NT2/D1 (cell line): ENCODE measurements at places on chromosomes 11 and 22.

DNA sequence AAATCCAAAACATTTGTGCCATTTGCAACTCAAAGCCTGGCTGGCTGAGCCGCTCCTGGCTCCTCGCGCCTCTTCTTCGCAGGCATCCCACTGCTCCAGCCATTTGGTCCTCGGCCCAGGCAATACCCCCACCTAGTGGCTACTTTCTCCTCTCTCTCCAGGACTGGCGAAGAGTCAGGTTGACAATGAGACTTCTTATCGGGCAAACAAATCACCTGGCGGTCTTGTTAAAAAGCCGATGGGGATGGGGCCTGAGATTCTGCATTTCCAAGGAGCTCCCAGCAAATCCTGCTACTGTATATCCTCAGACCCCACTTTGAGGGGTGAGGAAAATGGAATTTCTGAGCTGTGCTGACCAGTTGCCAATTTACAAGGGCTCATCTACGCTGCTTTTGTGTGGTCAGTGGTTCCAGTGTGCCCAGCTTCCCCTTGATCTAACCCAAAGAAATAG is 89.0 kb downstream of the ISX start:
- DNase-seq: peak; percentile 82

DNA sequence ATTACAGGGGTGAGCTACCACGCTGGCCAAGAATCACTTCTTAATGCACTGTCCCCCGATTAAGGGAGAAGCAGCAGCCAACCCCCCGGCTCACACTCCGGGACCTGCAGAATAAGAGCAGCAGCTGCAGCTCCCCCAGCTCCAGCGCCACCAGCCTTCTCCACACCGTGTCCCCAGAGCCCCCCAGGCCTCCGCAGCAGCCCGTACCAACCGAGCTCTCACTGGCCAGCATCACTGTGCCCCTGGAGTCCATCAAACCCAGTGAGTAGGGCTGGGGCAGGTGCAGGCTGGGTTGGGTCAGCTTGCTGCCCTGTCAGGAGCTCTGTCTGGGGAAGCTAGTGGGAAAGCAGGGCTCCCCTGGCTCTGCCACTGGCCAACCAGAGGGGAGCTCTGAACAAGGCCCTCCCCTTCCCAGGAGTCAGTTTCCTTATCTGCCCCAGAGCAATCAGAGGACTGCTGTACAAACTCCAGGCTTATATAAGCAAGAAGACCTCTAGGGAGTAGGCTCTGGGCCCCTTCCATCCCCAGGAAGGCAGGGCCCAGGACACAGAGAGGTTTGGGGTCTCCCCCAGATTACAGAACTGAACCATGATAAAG is 8.5 kb upstream of the SH3BP1 start:
- no peak for DNase-seq

GRCh38 chr22:29478326-29479276 is 1.4 kb upstream of the NEFH start:
- no peak for DNase-seq

DNA sequence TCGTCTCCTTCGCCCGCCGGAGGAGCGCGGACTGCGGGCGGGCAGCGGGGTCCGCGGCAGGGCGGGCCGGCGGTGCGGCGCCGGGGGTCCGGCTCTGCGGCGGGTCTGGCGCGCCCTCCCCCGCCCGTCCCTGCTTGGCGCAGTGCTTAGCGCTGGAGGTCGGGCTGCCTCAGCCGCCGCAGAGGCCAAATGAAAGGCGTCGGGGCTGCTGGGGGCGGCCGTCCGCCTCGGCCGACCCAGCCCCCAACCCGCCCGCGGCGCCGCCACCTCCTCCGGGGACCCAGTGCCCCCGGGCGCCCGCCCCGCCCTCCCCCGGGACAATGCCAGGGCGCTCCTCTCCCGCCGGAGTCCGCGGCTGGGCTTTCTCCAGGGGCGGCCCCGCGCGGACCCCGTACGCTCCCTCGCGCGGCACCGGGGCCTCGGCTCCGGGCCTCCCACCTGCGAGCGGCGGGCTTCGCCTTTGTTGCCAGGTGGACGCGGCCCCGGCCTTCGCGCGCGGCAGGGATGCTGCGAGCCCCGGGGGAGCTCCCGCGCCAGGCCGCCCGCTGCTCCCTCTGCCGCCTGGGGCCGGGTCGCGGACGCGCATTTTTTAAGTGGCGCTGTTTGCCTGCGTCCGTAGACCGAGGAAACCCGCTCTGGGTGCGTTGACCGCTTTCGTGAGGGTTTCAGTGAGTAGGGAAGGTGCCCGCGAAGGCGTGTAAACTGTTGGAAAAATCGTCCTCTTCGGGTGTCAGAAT is 583 bp downstream of the APLP2 start:
- no peak for DNase-seq

- DNase-seq: no peak
Measured at GRCh38 chr22:49228431-49229037, 599.1 kb downstream of the BRD1 start.

- no peak for DNase-seq
Measured at GRCh38 chr11:126122863-126123262, 60.2 kb upstream of the CDON start.

DNA sequence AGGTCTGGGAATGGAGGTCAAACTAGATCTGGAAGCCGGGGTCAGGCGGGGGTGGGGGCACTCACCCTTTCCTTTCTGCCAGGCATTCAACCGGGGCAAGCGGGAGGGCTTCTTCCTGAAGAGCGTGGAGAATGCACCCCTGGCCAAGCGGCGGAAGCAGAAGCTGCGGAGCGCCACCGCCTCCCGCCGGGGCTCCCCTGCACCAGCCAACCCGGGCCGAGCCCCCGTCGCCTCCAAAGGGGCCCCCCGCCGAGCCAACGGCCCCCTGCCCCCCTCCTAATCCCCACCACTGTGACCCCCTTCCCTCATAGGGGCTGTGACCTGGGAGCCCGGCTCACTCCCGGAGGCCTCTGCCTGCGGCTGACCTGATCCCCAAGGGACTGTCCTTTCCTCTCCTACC is 12.2 kb downstream of the RPS6KA4 start:
- DNase-seq: no peak

DNA sequence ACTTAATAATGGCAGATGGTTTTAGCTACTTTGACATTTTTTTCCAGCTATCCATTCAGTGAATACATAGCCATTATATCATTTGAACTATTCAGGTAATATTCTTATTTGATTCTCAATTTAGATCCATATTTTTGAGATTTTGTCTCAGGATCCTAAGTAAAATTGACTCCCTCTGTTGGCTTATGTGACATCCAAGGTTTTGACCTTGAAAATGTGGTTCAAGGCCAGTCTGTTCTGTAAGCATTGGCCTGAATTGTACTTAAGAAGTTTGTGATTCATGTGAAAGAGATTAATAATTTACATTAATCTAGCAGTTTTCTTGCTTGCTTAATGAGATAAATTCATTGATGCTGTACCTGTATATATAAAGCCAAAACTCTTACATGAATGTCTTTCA is 1.6 kb upstream of the SLC17A6 start:
- no peak for DNase-seq

DNA sequence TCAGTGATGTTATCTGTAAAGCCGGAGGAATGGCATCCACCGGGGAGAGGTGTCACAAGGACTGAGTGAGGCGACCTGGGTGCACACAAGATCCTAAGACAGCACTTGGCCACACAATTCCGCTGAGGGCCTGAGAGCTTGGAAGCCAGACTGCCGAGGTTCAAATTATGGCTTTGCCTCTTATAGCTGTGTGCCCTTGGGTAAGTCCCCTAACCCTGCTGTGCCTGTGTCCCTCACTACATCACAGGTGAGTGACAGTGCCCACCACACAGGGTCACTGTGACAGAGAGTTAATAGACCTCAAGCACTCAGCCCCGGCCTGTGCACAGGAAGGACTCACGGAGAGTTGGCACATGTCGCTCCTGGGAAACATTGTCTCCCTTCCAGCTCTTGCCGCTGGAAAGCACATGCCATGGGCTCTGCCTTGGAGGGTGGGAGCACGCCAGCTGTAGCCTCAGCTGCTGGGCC is 592 bp downstream of the RHOD start:
- no peak for DNase-seq

- DNase-seq: no peak
Measured at GRCh38 chr11:17846852-17847453, 112.4 kb downstream of the KCNC1 start.

DNA sequence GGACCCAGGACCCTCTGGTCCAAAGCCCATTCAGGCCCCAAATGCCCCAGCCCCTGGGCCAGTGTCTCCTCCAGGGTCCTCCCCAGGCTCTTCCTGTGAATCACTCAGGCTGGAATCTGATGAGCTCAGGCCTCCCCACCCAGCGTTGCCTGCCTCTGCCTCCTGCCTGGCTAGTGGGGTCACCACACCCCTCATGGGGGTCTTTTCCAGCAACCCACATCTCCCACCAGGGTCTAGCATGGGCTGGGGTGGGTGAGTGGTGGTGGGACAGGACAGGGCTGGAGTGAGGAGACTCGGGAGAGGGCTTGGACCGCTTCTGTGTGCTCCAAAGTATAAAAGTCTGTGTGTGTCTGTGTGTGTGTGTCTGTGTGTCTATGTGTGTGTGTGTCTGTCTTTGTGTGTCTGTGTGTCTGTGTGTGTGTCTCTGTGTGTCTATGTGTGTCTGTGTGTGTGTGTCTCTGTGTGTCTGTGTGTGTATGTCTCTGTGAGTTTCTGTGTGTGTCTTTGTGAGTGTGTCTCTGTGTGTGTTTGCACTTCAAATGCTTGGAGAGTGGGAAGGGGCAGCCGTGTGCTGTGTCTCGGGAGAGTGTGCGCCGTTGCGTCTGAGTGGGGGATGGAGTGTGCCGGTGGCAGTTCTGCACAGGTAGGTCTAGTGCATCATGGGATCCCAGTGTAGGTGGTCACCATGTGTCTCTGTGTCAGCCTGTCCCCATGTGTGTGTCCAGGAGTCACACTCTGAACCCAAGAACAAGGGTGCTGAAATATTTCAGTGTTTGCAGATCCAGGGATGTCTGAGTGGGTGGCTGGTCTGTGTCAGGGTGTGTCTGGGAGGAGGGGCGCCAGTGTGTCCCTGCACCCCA is 8.8 kb downstream of the RIN1 start:
- DNase-seq: no peak

- DNase-seq: no peak
Measured at GRCh38 chr11:61328351-61328750, 4.6 kb downstream of the DDB1 start.

DNA sequence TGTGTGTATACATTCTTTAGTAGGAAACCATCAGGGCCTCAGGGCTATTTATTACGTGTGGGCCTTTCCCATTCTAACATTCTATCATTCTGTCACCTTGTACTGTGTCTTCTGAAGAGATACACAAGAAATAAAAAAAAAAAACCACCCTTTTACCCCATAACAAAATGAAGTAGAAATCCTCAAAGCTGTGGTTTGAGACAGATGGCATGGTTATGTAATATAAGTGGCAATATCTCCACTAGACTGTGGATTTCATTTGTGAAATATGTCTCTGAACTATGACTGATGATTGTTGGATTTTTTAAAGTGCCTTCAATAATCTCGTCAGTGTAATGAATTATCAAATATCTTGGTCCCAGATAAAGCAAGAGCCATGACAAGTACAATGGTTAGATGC is 150.0 kb upstream of the BLID start:
- no peak for DNase-seq

DNA sequence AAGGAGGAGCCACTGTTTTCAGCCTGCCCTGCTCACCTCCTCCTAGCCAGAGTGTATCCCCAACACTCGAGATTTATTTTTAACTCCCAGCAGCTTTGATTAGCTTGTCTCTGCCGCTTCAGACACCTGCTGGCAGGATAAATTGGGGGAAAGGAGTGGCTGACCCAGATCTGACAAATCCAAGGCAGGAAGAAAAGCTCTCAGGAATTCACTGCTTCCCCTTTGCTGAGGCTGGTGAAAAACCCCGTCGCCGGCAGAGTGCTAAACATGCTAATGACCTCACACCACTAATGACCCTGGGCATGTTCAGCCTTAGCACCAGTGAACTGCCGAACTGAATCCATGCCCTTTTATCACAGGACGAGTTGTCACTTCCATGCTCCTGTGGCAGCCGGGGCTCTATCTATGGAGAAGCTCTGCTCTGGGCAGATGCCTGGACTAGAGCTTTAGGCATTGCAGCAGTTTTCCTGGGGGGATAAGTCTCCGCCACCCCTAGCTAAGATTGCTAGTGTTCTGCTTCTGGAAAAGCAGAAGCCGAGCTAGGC is 52.2 kb downstream of the FEZ1 start:
- DNase-seq: peak; percentile 68

DNA sequence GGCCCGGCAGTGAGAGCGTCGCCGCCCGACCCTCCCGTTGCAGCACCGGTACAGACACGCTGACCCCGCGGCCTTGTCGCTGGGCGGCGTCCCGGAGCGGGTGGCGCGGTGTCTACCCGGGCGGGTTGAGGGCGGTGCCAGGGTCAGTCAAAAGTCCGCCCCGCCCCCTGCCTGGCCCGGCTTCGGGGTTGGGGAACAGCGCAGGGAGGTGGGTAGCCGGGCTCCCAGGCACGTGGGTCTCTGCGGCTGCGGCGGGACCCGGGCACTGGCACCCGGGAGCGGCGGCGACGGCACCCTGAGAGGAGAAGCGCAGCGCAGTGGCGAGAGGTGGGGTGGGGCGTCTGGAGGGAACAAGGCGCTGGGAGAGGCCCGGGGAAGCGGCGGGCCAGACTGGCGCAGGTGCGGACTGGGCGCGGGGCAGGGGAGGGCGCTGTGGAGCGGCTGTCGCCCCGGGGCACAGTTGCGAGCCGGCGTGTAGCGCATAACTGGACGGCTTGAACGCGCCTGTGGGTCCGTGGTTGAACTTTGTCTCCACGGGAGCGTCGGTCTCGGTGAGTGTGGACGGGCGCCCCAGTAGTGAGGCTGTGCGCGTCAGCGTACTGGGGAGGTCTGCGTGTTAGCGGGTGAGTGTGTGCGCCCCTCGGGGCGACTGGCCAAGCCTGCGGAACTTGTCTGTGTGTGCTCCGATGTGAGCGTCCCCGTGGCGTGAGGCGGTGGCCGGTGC is at the start of gene P2RY2:
TSS of gene P2RY2 (plus strand) at position 176 of the 724 bp plus-strand sequence. CDS start 15,879 bp downstream, outside the sequence.
- peak; percentile 38 for DNase-seq

DNA sequence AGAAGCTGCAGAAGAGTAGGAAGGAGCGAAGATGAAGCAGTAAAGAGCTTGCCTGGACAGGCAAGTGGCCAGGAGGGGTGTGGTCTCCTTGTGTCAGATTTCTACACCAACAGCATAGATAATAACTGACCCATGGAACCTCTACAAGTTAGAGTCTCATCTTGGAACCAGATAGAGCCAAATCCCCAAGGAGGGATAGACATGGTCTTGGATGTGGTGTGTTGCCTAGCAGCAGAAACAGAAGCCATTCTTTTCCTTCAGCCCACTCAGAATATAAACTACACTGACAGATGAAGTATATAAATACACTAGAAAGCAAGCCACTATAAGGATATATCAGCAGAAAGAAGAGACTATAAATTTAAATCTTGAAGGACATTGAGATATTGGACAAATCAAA is 4.3 kb upstream of the CARD16 start:
- no peak for DNase-seq

DNA sequence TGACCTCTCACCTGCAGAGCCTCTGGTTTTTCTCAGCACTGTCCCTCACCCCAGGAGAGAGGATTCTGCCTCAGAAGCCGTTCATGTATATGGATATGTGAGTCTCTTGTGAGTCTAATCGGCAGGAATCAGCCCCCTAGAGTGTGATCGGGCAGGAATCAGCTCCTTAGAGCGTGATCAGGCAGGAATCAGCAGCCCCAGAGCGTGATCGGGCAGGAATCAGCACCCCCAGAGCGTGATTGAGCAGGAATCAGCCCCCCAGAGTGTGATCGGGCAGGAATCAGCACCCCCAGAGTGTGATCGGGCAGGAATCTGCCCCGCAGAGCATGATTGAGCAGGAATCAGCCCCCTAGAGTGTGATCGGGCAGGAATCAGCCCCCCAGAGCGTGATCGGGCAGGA is 80.0 kb upstream of the EIF3D start:
- DNase-seq: no peak
